Stimulated activated CD8-positive, alpha-beta memory T cell treated with anti-CD3 and anti-CD28 coated beads, Interleukin-4, amount 100 ng/mL, for 1 hour (primary cell): ENCODE measurements at places on chromosomes 3 and 15.

DNA sequence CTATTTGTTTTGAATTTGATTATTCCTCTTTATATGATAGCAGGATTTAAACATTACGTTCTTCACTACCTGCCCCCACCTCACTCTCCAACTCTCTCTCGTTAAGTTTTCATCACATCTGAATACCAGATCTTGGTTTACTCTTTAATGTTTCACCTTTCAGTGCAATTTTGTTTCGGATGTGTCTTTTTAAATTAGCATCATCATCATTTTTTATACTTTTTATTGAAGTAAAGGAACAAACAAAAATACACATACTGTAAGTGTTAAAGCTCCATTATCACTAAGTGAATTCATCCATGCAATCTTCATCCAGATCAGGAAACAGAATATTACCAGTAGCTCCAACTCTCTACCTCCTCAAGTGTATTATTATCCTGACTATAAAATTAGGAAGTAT, 310.6 kb downstream of the C3orf38 start:
- no peak for DNase-seq

GRCh38 chr3:97684490-97684889, 80.1 kb upstream of the ARL6 start:
- no peak for DNase-seq

DNA sequence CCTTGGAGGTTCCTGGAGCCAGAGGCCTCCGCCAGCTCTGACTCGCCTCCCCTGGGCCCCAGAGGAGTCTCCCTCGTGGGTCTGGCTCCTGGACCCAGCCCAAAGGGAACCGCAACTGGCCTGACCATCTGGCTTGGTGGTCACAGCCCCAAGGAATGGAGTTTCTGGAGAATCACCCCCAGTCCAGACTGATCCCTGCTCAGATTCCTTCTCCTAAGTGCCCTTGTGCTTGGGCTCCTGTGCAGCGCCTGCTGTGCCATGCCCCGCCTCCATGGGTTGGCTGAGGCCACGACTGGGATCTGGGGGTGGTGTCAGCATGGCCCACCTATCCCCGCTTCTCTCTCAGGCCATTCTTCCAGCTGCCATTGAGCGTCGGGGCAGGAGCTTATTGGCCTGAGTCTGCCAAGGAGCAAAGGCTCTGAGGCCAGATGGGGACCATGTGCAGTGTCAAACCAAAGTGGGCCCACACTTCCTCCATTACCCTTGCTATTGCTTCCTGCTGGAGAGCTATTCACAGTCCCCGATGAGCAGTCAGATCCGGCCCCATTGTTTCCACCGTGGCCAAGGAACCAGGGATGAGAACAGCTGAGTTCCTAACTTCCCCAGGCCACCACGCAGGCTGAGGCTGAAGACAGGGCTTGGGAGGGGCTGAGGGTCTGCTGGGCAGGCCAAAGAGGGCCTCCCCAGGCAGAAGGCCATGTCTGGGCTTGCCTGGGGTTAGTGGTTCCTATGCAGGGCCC, 19.0 kb downstream of the CSPG4 start:
- no peak for DNase-seq

GRCh38 chr15:73362900-73363299, 5.9 kb downstream of the HCN4 start:
- no peak for DNase-seq

DNA sequence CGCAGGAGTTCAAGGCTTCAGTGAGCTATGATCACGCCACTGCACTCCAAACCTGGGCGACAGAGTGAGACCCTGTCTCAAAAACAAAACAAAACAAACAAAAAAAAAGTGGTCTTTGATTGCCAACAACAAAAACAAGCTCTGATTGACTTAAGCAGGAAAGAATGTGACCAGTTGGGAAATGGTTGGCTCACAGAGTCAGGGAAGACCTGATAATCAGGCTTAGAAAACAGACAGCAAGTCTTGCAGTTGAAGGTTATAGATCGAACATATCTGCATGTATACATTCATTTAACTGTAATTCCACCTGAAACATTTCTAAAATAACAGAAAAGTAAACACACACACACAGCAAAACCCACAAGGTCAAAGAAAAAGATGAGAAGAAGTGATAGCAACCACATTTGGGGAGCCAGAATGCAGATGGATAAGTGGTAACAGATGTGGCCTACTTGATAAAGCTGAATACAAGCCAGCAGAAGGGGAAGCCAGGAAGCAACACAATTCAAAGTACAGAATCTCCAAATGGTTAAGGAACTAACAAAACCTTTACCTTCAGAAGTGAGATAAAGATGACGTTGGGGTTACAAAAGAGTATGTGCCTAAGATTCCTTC, 699.9 kb upstream of the ZNF385D start:
- DNase-seq, result no peak

DNA sequence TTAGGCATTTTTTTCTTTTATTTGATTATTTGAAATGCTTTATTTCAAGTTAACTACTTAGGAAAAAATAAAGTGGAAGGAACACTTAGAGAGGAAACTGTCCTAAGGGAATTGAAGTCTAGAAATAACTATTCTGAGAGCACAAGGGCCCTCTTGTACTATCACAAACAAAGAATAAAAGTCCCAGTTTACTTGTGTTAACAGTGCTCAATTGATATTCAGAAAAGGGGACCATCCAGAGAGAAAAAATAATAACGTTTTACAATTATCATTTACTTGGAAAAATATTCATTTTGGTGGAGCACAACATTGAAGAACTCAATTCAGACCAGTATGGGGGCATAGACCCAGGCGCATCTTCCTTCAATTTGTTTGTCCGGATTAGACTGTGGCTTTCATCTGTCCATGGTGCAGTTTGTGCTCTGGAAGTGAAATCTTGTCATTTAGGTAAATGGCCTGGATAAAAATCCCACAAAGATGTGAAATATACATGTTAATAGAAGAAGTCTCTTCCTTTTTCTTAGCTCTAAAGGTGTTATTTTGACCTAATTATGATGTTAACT, 54.5 kb upstream of the SAMMSON start:
- no peak for DNase-seq

GRCh38 chr15:68334661-68335124, 57.1 kb downstream of the FEM1B start:
- no peak for DNase-seq

- DNase-seq, result no peak
Observed at GRCh38 chr3:25483456-25483855, 55.4 kb downstream of the RARB start.
